ENCODE measurements at places on chromosomes 7 and 10.

DNA sequence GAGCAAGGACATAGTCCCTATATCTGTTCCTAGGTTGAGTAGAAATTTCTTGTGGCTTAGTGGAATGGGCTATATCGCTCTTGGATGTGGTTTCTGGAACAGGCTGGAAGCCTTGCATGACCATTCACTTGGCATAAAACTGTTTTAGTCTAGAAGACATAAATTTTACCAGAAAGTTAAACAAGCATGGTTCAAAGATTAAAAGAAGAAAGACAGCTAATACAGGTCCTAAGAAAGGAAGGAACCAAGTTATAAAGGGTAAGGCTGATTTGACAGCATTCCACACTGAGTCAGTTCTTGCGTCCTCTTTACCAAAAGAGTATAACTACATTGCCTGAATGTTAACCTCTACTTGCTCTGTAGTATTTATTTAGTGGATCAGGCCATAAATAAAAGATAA lies 724.2 kb downstream of the SORCS1 start:
- DNase-seq: no peak

DNA sequence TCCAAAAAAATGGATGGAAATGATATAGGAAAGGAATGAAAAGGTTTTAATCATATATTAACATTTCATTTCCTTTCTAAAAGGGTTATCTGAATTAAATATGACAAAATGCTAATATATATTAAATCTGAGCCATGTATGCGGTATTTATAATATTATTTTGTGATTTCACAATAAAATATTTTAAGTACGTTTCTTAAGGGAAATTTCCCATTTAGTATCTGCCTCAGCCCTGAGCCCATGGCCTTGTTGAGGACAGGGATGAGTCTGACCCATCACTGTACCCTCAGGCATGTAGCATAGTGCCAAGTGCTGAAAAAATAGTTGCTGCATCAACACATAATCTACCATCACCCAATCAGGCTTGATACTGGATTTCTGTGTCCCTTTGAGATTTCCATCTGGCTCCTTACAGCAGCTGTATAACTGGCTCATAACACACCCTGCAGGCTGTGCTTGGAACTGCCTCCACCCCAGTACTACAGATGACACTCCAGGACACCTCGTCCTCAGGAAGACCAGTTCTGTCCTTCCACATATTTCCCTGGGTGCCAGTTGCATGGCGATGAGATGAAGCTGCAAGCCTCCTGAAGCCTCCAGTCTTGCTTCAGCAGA lies 59.4 kb upstream of the ASAH2 start:
- no peak for DNase-seq

DNA sequence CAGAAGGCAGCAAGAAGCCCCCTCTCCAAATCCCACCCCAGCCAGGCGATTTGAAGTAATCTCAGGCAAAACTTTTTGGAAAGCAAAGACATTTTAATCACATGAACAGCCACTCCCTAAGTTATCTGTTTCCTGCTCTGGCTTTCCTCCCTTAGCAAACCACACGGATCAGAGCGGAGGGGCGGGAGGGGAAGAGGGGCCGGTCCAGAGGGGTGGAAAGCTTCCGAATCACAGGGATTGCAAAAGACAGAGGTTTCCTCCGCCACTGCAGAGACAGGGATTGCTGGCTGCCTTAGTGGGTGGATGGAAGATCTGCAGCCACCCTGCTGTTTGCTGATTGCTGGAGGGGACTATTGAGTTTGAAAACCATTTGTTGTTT lies 41.2 kb downstream of the ZCCHC24 start:
- no peak for DNase-seq

GRCh38 chr10:81108516-81109199 lies 571.0 kb downstream of the SH2D4B start:
- DNase-seq: no peak

- DNase-seq: peak; percentile 92
Measured at GRCh38 chr10:24858288-24859270, 93.8 kb downstream of the PRTFDC1 start.

DNA sequence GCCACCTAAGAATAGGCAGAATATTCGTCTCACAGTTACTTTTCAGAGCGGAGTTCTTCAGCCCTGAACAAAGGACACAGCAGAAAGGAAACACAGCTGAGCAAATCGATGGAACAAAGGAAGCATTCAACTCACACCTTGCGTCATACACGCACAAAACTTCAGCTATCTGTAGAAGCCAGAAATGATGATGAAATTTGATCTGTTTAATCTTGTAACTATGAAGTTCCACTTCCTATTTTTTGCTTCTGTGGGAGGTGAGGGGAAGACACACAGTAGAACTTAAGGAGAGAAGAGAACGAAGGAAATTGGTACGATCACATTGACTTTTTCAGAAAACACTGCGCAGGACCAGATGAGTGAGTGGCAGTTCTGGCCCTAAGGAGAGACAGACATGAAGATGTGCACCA lies 26.2 kb downstream of the FAM171A1 start:
- peak; percentile 55 for DNase-seq

DNA sequence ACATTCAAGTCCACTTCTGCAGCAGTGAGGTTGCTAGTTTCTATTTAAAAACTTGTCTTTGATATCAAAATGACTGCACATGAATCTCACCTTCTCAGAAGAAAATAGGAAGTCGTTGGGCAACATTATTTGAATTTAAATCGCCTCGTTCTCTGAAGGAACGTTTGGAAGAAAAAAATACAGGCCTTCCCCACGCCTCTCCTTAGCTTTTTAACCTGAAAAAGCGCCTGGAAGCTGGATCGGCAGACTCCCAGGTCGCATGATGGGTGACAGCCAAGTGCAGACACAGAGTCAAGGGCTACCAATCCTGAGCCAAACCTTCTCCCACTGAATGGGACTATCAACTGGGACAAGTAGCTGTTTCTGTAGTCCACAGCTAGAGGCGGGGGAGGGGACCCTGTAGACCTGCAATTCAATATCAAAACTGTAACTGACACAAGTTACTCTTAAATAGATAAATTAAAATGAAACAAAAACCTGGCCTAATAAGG lies 2.2 kb downstream of the FAM53B start:
- no peak for DNase-seq

DNA sequence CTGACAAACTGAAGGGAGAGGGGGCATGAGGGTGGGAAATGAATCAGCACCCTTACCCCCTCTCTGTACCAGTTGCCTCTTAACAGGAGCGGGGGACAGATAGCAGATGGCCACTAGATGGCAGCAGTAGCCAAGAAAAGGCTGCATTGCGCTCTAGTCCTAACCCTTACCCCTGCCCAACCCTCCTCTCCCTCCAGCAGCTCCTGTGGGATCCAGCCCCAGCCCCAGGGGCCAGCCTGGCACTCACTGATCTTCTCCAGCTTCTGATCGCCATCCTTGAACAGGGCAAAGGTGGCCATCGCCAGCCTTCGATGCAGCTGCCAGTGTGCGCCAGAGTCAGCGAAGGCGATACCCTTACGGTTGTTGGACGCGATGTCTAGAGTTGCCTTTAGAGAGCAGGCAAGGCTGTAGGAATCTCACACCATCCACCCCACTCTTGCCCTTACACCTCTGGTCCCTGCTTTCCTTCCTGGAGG lies 2.2 kb downstream of the CYP17A1 start:
- peak; percentile 72 for DNase-seq

DNA sequence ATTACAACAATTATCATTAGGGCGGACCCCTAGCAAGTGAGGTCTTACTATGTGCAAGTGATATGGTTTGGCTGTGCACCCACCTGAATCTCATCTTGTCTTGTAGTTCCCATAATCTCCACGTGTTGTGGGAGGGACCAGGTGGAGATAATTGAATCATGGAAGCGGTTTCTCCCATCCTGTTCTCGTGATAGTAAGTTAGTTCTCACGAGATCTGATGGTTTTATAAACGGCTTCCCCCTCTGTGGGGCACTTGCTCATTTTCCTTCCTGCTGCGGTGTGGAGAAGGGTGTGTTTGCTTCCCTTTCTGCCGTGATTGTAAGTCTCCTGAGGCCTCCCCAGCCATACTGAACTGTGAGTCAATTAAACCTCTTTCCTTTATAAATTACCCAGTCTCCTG lies 96.1 kb upstream of the CDK6 start:
- no peak for DNase-seq

GRCh38 chr10:48417374-48417773 lies 110.9 kb downstream of the MAPK8 start:
- no peak for DNase-seq

- no peak for DNase-seq
Measured at GRCh38 chr10:99085358-99085757, 150.3 kb downstream of the HPSE2 start.

DNA sequence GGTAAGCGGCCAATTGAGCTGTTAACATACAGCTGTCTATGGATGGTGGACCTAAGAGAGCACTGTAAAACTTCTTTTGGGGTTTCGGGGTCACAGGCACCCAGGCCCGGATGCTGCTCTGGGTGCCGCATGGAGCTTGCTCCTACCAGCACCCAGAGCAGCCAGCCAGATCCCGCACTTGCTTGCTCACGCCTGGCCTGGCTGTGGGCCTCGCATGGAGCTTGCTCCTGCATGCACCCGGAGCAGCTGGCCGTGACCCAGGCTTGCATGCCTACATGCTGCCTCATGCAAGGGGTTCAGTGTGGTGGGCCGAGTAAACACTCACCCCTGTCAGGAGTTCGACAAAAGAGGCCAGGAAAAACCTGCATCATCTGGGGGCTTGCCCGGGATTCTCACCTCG lies 896.9 kb downstream of the SORCS1 start:
- no peak for DNase-seq

DNA sequence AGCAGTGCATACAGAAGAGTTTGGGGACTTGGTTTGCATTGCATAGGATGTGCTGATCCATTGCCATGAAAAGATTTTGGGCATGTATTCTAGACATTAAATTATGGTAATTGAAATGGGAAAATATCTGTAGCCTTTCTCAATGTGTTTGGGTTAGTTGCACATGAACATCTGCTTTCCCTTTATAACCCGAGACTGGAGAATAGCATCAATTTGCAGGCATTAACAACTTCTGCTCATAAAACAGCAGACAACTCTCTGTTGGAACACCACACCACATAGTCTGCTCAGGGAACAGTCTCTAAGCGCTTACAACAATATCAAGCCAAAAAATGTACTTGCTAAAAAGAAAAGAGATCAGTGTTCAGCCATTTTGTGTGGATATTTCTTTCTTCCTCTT lies 1391.1 kb upstream of the LRRTM3 start:
- no peak for DNase-seq

GRCh38 chr7:127239814-127240213 lies 12.9 kb downstream of the GRM8 start:
- no peak for DNase-seq

DNA sequence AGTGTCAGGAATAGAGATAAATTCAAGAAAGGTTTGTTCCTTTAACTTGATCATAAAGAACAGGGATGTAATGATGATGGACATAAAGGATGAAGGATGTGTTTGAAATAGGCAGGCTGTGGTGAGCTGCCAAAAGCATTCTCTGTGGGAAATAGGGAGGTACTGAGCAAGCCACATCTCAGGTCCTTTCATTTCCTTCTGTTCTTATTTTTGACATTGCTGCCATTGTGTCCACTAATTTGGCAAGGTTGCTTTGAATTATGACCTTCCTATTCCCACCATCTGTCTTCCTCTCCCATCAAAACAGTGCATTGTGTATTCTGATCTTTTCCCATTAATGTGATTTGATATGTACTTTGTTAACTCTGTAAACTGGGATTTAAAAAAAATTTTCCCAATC lies 9.4 kb downstream of the SCRN1 start:
- no peak for DNase-seq

DNA sequence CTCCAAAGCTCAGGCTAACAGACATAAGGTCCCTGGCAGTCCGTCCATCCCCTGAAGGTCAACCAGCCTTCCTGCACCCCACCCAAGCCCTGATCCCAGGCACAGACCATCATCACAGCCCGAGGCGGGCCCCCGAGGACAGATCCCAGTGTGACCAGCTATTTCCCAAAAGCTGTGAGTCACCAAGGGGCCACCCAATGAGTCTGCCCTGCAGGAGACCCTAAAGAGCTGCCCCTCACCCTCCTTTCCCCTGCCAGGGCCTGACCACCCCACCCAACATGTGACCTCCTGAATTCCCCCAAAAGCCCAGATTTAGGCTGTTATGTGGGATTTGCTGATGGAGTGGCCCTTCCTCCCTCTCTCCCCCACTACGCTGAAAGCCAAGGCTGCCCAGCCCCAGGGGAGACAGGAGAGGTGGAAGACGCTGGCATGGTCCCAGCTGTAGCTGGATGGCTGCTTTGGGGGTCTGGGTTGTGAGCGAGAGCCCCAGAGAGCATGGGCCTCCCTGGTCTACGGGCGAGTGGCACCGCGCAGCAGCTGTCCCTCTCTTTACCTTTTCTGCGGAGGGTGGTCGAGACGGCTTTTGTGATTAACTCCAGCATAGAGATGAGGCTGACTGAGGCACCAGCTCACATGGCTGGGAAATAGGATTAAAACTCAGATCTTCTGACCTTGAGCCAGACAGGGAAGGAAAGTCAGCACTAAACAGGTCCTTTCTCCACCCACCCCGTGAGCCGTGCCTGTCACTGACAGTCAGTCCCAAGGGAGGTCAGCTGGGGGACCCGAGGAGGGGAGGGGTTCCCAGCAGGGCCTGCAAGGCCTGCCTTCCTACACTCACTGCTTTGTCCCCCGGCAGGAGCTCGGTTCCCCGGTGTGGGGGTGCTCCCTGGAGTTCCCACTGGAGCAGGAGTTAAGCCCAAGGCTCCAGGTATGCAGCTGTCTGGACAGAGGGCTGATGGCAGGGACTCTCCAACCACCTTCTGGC lies 16.7 kb downstream of the ELN start:
- no peak for DNase-seq

GRCh38 chr10:24882047-24882698 lies 70.2 kb downstream of the PRTFDC1 start:
- no peak for DNase-seq

GRCh38 chr7:130669085-130669700 lies 645 bp upstream of the COPG2 start:
- no peak for DNase-seq

DNA sequence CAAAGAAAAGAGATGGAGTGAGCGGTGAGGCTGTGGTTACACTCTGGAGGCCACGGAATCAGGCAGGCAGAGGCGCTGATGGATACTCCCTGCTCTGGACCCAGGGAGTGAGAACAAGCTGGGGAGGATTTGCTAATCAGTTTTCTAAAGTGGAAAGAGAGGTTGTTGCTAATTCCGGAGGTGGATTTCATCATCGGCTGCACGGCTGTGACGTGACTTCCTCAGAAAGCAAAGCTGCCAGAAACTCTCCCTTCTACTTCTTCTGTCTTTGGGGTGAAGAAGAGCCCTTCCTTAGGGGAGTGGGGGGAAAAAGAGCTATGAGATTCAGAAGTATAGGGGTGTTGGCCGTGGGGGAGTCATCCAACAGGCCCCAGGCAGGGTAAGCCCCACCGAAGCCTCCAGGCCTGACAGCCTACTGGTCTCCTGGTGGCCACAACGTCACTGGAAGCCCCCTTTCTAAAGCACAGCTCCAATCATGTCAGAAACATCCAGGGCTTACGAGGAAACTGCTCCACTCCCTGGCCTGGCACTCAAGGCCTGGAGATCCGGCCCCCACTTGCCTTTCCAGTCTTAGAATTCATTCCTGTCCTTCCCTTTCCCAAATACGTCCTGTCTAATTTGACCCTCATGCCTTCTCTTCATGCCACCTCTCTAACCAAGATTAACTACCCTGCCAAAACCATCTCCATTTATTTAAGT lies 114.5 kb downstream of the HIP1 start:
- no peak for DNase-seq
